ENCODE measurements at places on chromosomes 2 and 18.

GRCh38 chr18:68739462-68739861 is 24.6 kb upstream of the TMX3 start:
- H3K36me3 ChIP-seq = no peaks in the 10 kb centered on the region
- H3K27ac ChIP-seq = no peak overlapping the region
- H3K4me1 ChIP-seq = peaks cover 4% of the 10 kb centered on the region
- H3K4me3 ChIP-seq = no peak overlapping the region
- no peak for DNase-seq

GRCh38 chr2:232139786-232140562 is 178.5 kb downstream of the DIS3L2 start:
- no peak overlapping the region for H3K4me3 ChIP-seq
- no peaks in the 10 kb centered on the region for H3K27me3 ChIP-seq
- H3K36me3 ChIP-seq = no peaks in the 10 kb centered on the region
- DNase-seq = no peak

GRCh38 chr2:60259781-60260180 is 293.7 kb downstream of the BCL11A start:
- H3K36me3 ChIP-seq = no peaks in the 10 kb centered on the region
- DNase-seq = no peak
- no peak overlapping the region for H3K27ac ChIP-seq
- no peak overlapping the region for H3K4me3 ChIP-seq
- no peaks in the 10 kb centered on the region for H3K27me3 ChIP-seq

DNA sequence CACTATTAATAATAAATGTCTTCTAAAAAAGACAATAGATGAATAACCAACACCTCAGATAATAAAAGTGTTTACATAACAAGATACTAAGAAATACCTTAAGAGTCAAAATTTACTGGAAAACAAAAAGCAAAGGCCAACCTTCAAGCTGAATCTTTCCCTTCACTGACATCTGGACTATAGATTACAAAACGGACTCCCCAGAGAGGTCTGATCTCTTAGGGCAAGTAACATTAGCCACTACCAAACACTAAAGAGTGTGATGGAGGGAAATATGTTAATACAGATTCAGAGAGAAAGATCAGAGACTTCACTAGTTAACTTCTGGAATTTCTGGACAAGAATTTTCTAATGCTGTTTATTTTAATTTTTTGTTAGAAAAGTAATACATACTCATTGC is 13.9 kb downstream of the CLASP1 start:
- peaks cover 36% of the 10 kb centered on the region for H3K36me3 ChIP-seq
- no peak for DNase-seq
- peaks cover 29% of the 10 kb centered on the region for H3K4me1 ChIP-seq
- H3K27me3 ChIP-seq = no peaks in the 10 kb centered on the region
- no peak overlapping the region for H3K4me3 ChIP-seq

DNA sequence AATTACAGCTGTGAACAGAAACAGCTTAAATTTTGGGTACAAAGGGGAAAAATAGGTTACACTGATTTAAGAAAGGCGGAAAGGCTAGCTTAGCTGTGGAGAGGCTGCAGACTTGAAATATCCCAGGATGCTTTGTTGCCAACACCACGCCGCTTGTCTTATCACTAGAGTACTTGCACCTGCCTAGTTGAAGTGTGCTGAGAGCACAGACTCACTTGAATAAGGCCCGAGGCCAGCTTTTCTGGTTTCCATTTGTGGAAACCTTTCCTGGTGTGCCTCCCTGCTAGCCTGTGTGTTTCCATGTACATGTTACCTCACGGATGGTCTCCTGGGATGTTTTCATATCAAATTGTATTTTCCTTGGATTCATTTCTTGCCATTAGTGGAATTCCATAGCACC is 3.2 kb downstream of the CABLES1 start:
- H3K4me1 ChIP-seq = peaks cover 22% of the 10 kb centered on the region
- H3K4me3 ChIP-seq = no peak overlapping the region
- no peak for DNase-seq
- no peak overlapping the region for H3K27ac ChIP-seq

GRCh38 chr2:238703053-238703415 is 144.9 kb upstream of the TWIST2 start:
- DNase-seq = no peak
- H3K4me3 ChIP-seq = no peak overlapping the region
- H3K4me1 ChIP-seq = no peaks in the 10 kb centered on the region
- H3K27me3 ChIP-seq = peaks cover 6% of the 10 kb centered on the region
- H3K36me3 ChIP-seq = no peaks in the 10 kb centered on the region
- H3K27ac ChIP-seq = no peak overlapping the region

DNA sequence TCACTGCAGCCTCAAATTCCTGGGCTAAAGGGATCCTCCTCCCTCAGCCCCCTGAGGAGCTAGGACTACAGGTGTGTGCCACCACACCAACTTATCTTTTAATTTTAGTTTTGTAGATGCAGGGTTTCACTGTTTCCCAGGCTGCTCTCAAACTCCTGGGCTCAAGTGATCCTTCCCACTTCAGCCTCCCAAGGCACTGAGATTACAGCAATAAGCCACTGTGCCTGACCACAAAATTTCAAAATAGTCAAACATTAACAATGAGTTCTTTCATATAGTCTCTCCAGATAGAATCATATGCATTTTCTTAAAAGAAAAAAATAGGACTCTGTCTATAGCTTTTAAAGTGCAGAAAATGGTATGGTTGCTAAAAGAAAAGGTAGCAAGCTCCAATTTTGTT is 24.9 kb upstream of the PID1 start:
- no peak for DNase-seq
- no peaks in the 10 kb centered on the region for H3K36me3 ChIP-seq
- H3K27ac ChIP-seq = no peak overlapping the region
- H3K4me3 ChIP-seq = no peak overlapping the region
- no peaks in the 10 kb centered on the region for H3K4me1 ChIP-seq

DNA sequence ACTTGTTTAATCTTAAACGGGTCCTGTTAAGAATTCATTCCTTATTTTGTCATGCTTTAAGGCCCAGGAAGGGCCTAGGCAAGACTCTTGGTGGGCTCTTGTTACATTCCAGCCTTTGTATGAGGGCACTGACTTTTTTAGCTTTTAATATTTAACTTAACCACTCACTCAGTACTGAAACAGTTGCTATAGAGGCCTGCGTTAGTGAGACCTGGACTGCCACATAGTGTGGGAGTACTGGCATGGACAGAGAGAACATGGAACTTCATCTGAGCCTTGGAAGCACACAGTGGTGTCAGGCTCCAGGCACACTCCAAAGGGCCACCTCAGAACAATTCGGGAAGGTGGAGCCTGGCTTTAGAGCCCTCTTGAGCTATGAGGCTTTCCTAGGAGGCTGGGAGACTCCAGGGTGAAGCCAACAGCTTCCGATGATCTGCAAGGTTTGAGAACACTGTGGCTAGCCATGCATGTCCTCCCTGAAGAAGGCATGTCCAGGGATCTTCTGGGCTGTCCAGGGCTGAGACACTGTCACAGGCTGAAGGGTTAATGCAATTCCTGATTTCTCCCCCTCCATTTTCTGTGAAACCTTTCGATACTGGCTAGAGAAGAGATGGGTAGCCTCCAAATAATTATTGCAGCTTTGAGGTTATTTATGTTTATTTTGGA is 155.4 kb upstream of the ACAA2 start:
- H3K27me3 ChIP-seq = peaks cover 11% of the 10 kb centered on the region
- H3K4me1 ChIP-seq = no peaks in the 10 kb centered on the region
- H3K4me3 ChIP-seq = no peak overlapping the region
- DNase-seq = no peak

DNA sequence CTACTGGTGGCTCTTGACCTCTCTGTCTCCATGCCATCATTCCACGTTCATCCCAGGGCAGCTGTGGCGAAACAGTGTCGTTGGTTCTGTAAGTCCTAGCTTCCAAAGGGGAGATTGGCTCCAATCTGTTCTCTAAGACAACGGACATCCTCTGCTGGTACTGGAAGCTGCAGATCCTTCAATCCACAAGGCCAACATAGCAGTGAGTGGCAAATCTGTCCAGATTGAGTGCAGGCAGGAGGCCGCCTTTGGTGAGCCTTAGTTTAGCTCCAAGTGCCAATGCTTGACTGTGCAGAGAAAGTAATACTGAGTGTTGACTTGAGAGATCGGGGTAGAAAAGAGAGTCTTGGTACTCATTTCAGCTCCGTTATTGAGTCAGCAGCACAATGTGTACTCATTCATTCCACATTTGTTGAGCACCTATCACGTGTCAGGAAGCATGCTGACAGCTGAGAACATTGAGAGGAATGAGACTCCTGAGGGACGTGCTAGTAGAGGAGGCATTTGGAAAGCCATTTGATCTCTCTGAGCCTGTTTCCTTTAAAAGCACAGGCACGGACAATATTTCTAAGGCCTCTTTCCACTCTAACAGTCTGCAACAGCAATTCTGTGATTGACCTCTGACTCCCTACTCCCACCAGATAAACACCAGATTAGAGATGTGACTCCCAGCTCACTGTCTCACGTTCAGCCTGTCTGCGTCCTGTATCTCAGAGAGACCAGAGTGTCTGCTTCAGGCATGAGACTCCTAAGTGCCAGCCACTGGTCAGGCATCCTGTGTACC is 306.0 kb downstream of the CLIP4 start:
- no peaks in the 10 kb centered on the region for H3K36me3 ChIP-seq
- H3K4me1 ChIP-seq = no peaks in the 10 kb centered on the region
- peaks cover 19% of the 10 kb centered on the region for H3K27me3 ChIP-seq
- DNase-seq = no peak
- no peak overlapping the region for H3K27ac ChIP-seq
- no peak overlapping the region for H3K4me3 ChIP-seq

GRCh38 chr2:135849087-135849486 is 12.1 kb upstream of the LCT start:
- H3K4me3 ChIP-seq = no peak overlapping the region
- peak overlapping the region; percentile 9 for H3K27ac ChIP-seq
- DNase-seq = no peak
- H3K27me3 ChIP-seq = no peaks in the 10 kb centered on the region
- peaks cover 81% of the 10 kb centered on the region for H3K36me3 ChIP-seq

DNA sequence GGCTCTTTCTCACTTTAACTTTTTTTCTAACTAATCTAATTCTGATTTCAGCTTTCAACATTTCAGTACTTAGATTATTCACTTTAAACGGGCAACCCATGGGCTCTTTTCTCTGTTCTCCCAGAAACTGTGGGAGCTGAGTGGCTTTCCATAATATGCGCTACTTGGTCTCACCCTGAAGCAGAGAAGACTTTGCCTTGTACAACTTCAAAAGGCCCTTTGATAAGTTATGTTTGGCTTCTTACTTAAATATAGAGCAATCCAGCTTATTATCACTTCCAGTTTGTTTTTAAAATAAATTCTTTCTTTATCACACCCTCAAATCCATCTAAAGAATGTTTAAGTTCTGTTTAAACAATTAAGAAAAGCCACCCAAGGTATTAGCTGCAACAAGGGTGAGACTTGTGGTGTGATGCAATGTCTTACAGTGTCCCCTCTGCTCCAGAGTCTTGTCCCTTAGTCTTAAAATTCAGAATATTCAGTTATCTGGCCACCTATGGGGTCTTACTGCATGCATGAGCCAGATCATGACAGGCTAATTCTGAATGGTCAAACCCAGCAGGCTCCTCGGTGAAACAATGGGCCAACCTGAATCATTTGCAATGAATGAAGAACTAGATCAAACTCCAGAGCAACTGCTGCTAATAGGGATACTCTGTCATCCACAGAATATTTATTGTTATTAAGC is 38.8 kb downstream of the GCG start:
- no peak overlapping the region for H3K27ac ChIP-seq
- H3K4me1 ChIP-seq = peaks cover 8% of the 10 kb centered on the region
- no peak overlapping the region for H3K4me3 ChIP-seq
- H3K27me3 ChIP-seq = no peaks in the 10 kb centered on the region
- peaks cover 10% of the 10 kb centered on the region for H3K36me3 ChIP-seq
- DNase-seq = no peak

- H3K27ac ChIP-seq = no peak overlapping the region
- H3K36me3 ChIP-seq = no peaks in the 10 kb centered on the region
- no peak for DNase-seq
- H3K27me3 ChIP-seq = no peaks in the 10 kb centered on the region
Observed at GRCh38 chr2:2188344-2188920, 142.6 kb downstream of the MYT1L start.

DNA sequence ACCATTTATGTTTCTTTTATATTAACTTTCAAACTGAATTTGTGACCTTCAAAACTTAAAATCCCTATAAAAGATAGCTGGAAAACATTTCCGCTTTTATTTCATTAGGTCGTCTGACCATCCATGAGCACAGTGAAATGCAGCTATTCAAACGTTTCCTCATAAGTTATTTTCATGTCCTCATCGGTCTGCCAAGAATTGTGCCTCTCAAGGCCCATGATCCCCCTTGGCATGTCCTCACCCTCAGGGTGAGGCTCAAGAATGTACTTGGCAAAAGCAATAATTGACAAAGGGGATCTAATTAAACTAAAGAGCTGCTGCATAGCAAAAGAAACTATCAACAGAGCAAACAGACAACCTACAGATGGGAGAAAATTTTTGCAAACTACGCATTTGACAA is 12.4 kb downstream of the SLC66A2 start:
- no peak overlapping the region for H3K4me3 ChIP-seq
- H3K27ac ChIP-seq = no peak overlapping the region
- no peak for DNase-seq
- peaks cover 2% of the 10 kb centered on the region for H3K4me1 ChIP-seq
- peaks cover 66% of the 10 kb centered on the region for H3K36me3 ChIP-seq

GRCh38 chr2:95024960-95025405 is 525 bp upstream of the MAL start:
- DNase-seq = no peak
- H3K4me1 ChIP-seq = peaks cover 65% of the 10 kb centered on the region
- H3K27ac ChIP-seq = peak overlapping the region; percentile 68
- H3K4me3 ChIP-seq = peak overlapping the region; percentile 78
- peaks cover 39% of the 10 kb centered on the region for H3K36me3 ChIP-seq

Measured in activated CD4-positive, alpha-beta memory T cell treated with anti-CD3 and anti-CD28 coated beads, Interleukin-2, amount 10 ng/mL, durations not matched to agents 7 days and 5 days (primary cell).